Hepatic stellate cell (primary cell): ENCODE measurements at places on chromosomes 2 and 18.

DNA sequence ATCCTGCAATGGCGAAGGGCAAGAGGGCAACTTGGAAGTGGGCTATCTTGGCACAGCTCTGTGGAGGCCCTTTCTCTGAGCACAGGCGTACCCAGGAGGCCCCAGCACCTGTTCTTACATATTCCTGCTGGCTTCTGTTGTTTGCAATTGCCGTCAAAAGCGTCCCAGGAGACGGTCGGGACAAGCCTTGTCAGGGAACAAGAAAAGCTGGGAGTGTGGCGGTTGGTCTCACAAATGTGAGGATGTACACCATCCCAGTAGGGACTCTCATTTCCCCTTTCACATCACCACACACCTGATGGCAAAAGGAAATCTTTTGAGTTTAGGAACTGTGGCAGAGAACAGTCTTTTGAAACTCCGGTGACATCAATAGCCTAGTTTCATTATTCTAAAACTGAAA lies 94.7 kb upstream of the EFEMP1 start:
- DNase-seq = no peak

GRCh38 chr2:237337586-237337985 lies 76.4 kb downstream of the COL6A3 start:
- DNase-seq = no peak

GRCh38 chr2:233673896-233674295 lies 2.2 kb downstream of the UGT1A9 start:
- no peak for DNase-seq

DNA sequence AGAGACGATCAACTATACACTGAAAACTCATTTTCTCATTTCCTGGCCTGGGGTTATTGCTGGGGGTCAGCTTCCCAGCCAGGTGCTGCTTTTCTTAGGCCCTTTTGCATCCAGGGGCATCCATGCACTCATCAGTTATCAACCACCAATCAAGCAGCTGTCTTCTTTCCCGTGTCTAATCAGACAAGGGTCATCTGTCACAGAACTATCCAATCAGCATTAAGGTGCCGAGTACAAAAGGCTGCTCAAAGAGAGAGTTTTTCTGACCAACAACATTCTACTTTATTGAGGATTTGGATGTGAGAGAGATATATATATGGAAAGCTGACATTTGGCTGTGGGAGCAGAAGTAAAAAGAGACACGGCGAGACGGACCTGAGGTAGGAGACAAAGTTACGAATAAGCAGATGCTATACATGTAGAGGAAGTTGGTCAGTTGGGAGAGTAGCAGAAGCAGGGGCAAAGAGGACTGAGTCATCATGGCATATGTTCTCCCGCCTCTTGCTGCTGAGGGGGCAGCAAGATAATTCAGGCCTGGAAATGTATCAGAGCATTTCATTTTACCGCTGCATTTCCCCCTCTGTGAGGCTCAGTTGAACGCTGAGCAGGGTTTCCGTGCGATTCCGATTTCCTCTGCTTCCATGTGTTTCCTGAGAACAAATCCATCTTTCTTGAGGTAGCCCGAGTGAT lies 129.3 kb downstream of the NUP35 start:
- peak; percentile 7 for DNase-seq

DNA sequence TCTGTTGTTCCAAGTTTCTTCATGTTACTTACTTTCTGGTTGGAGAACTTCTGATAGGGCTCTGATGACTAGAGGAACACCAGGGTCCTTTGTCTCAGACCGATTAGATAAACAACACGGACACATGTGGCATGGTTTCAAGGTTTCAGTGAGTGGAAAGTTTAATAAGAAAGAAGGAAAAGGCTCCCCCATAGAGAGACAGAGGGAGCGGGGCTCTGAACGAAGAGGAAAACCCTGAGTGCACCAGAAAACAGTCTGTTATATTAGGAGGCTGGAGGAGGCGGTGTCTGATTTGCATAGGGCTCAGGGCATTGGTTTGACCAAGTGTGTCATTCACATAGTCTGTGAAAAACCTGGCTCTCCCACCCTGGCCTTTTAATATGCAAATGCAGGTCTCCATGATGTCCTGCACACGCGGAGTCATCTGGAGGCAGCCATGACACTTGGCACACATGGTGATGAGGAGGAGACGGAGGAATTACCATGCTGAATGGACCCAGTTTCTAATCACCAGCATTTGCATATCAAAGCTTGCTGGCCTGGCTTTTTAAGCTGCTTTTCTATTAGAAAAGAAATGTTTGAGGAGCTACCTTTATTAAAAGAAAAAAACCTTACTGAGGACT lies 94.2 kb downstream of the PTPN4 start:
- no peak for DNase-seq

GRCh38 chr2:118687698-118688097 lies 159.8 kb downstream of the EN1 start:
- no peak for DNase-seq

GRCh38 chr2:71715951-71716696 lies 262.8 kb downstream of the DYSF start:
- DNase-seq = no peak

- DNase-seq = no peak
These were observed 314.7 kb downstream of the METTL4 start for GRCh38 chr18:2256577-2256976.

DNA sequence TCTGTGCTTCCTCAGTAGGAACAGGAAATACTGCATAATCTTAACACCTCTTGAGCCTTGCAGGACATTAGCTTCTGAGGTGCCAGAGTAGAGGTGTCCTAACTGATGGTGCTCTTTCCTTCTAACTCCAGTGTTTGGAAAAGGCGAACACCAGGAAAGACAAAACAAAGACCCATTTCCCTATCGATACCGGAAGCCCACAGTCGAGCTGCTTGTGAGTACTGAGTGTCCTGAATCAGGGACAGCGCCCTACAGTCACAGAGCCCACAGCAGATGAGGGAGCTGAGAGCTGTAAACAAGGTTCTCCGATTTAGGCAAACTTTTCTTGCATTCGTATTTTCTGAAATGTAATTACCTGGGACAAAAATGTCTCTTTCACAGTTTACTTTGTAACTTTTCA lies 50.7 kb downstream of the SLC14A2 start:
- no peak for DNase-seq

DNA sequence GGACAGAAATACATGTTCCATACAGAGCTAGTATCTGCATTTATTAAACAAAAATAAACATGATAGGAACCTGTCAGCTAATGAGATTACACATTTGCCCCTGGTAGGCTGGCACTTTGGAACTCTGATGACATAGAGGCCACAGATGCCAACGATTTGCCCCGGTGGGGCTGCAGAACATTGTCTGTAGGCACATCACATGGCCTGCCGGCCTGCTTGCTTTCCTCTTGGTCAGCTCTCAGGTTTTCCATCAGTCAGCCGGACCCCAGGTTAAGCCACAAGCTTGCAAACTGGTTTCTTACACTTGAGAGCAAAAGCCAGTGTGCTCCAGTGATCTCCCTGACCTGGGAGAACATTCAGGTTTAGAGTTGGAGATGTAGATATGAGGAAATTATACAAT lies 60.3 kb downstream of the CRACDL start:
- DNase-seq = no peak

- no peak for DNase-seq
These were observed 310.7 kb upstream of the EPAS1 start for GRCh38 chr2:45986509-45986908.
